Dorsolateral prefrontal cortex (tissue), 122 donors: ENCODE measurements at places on chromosomes 11 and 22.

GRCh38 chr11:77502346-77502905 lies 28.5 kb upstream of the PAK1 start:
- DNase-seq = no peak

DNA sequence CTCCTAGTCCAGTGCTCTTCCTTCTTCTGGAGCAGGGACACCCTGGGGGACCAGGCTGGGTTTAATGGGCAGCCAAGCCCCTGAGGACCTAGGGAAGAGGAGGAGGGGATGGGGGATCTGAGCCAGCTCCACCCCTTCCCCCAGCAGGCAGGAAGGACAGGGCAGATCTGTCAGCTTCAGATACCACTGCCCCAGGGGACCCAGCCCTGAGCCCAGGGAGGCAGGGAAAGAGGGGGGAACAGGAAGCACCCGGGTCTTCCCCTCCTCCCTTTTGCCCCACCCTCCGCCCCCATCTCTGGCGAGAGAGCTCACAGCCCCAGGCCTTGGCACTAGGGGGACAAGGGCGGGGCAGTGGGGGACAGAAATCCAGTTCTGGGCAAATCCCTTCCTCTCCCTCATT lies 11.7 kb upstream of the SOX10 start:
- DNase-seq = no peak

DNA sequence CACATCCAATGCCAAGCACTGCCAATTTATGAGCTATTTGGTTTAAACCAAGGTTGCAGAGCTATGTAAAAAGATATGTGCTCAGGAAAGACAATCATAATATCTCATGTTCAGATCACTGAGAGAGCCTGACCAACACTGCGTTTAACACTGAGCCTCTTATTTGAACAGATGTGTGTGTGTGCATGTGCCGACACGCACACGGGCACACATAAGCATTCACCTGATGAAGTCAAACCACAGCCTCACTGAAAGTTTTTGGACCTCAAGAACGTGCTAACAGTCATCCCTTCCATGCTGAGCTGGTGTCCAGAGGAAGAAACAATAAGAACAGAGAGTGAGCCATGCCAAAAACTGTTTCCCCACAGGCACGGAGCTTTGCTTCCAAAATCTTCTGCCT lies 23.4 kb downstream of the HPS4 start:
- DNase-seq = no peak

- no peak for DNase-seq
Observed at GRCh38 chr22:31124290-31124689, 1.5 kb downstream of the INPP5J start.

- no peak for DNase-seq
Observed at GRCh38 chr22:50272044-50272802, 2.0 kb upstream of the MAPK11 start.

DNA sequence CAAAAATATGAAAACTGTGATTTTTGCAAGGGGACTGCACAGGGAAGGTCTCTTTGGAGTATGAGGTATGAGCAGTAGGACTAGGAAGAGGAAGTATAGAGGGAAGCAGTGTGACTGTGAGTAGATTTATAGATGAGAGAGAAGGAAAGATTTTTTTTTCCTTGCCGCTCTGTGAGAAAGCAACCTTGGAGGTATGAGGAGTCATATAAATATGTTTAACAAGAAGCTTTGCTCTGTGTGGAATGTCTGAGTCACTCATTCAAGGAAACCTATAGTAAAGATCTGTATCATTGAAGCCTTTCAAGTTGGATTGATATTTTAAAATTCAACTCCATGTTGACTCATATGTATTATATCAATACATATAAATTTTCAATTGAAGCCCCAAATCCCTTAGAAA lies 26.2 kb downstream of the DNHD1 start:
- DNase-seq = no peak

DNA sequence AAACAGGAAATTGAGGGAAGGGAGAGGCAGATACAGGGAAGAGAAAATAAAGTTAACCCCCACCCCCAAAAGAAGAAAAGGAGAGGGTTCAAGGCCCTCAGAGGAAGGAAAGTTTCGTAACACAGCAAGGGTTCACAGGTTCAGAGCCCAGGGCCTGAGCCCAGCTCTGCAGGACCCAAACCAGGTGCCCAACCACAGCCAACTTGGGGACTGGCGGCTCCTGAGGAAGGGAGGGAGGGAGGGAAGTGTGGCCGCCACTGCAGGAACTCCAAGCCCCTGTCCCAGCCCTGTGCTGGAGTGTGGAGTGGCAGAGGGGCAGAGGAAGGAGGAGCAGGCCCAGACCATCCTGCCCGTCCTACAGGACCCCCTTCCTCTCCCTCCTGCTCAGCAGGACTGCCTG lies 59.2 kb downstream of the ELFN2 start:
- DNase-seq = no peak

DNA sequence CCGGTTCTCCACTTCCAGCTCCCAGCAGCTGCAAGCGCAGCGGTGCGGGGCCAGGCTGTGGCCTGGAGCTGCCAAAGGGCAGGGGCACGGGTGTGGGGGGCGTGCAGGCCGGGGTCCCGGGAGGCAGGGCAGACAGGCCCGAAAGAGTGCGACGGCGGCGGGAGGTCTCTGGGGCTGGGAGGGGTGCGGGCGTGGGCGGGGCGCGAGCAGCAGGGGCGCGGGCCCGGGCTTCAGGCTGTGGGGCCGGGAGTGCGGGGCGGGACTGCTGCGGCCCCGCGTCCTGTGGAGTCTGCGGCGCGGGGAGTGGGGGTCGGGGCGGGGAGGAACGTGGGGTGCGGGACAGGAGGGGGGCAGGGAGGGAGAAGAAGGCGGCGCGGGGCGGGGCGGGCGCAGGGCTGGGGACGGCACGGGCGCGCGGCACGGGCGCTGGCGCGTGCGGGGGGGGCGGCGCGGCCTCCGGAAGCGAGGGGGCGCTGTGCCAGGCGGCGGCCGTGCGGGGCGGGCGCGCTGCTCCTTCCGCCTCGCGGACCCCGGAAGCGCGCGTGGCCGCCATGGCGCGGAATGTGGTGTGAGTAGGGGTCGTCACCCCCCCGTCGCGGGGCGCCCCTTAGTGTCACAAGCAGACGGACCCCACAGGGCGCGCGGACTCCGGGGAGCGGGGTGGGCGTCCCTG lies at the start of gene MRPL23:
Gene MRPL23 (plus strand): TSS at position 521 of the 673 bp plus-strand sequence. CDS start 31 bp downstream, at position 552.
- DNase-seq = no peak

DNA sequence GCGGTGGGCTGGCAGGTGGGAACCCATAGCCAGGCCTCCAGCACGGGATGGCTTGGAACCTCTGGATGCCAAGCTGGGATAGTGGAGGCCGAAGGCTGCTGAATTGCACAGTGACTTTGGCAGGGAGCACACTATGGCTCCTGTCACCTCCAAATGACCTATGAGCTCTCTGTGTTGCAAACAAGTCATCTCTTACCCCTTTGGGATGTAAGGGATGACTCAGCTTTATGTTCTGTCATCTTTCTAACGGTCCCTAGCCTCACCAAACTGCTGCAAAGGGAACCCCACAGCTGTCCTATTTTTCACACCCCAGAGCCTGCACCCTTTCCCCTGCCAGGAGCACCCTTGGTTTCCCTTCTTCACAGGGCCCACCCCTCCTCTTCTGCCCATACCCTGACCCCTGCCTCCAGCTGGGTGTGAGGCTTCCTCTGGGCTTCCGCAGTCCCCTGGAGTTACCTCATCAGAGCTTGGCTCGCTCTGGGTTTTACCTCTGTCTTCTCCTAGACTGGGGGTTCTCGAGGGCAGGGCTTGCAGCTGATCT lies 2.7 kb upstream of the SCUBE1 start:
- no peak for DNase-seq

- no peak for DNase-seq
Observed at GRCh38 chr11:94673951-94674491, 94.1 kb upstream of the AMOTL1 start.

- DNase-seq = no peak
Observed at GRCh38 chr11:92804388-92804966, 165.0 kb upstream of the MTNR1B start.

- DNase-seq = no peak
Observed at GRCh38 chr11:60879971-60880588, 12.7 kb downstream of the ZP1 start.

DNA sequence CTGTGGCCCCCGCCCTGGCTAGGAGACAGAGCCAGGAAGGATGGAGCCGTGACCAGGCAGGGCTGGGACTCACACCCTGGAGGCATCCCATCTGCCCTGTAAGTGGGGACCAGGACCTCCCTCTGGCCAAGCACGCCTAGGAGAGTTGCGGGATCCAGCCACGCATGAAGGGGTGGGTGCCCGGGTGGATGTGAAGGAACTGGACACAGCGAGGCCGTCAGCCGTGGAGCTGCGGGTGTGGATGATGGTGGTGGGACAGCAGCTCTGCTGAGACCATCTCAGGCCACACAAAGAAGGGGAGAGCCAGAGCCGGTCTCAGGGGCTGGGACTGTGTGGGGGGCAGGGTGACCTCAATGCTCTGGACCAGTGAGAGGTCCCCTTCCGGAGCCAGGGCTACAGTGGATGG lies 746.4 kb downstream of the BRD1 start:
- DNase-seq = no peak

GRCh38 chr11:35418282-35419183 lies 825 bp downstream of the SLC1A2 start:
- DNase-seq = peak; percentile 48

GRCh38 chr11:101510591-101510990 lies 73.2 kb downstream of the TRPC6 start:
- DNase-seq = no peak

GRCh38 chr11:126466236-126467045 lies 111.0 kb downstream of the ST3GAL4 start:
- no peak for DNase-seq

- no peak for DNase-seq
Observed at GRCh38 chr22:42939941-42940653, 74.9 kb downstream of the PACSIN2 start.

DNA sequence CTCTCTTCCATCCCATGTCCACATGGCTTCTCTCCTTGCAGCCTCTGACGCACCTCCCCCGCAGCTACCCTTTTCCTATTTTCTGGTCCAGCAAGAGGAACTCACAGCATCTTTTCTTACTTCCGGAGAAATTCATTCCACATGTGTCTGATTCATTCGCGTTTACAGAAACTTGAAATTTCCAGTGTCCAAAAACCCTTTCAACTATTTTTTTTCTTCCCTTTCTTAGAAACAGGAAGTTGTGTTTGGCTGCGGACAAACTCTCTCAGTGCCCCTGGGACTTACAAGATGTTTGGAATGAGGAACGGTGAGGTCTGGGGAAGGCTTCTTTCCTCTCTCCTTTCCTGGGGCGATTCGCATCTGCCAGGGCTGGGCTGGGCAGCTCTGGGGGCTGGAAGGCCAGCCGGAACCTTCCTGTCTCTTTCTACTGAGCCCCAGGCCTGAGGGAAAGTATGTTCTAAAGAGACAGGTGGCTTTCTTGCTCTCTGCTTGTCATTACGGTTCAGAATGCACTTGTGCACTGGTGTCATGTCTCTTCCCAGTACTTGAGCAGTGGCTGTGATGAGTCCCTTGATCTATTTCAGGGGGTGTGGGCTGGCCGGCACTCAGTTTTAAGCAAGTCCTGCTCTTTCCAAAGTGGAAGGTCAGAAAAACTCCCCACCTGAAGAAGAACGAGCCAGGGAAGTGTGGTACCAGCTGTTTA lies 27.5 kb downstream of the ADAMTS8 start:
- DNase-seq = no peak

GRCh38 chr11:77435972-77436371 lies 37.9 kb downstream of the PAK1 start:
- no peak for DNase-seq

GRCh38 chr11:6812390-6813005 lies 13.0 kb upstream of the OR6A2 start:
- DNase-seq = no peak

GRCh38 chr11:12547953-12548650 lies 126.1 kb upstream of the TEAD1 start:
- DNase-seq = no peak

- peak; percentile 87 for DNase-seq
Observed at GRCh38 chr22:23385678-23386631, 194.1 kb downstream of the IGLL1 start.

GRCh38 chr22:22714600-22715335 lies 70.4 kb downstream of the GGTLC2 start:
- DNase-seq = no peak
